Osteocyte (in vitro differentiated cells): ENCODE measurements at places on chromosomes 3 and 15.

DNA sequence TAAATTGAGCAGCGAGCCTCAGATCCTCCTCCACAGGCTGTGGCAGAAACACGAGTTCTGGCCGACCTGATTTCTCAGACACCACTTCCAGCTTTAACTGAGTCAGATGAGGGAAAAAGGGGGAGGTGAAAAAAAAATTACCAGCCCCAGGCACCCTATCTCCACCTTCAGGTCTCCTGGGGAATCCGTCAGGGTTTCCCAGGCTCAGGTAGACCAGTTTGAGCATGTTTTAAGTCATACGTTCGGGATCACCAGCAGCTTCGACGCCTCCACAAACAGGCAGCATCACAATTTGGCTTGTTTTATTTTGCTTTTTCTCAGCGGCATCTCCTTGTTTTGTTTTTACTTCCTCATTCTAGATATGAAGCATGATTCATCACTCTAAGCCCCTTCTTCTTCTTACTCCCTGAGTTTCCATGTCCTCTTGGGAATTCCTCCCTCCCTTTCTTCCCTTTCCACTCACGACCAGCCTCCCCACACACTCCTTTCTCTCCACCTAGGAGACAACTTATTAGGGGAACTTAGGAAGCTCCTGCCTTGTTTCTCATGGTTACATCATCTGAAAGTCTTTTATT lies 190.1 kb downstream of the ZNF621 start:
- no peak for DNase-seq

GRCh38 chr3:178480795-178481194 lies 55.4 kb upstream of the KCNMB2 start:
- no peak for DNase-seq

DNA sequence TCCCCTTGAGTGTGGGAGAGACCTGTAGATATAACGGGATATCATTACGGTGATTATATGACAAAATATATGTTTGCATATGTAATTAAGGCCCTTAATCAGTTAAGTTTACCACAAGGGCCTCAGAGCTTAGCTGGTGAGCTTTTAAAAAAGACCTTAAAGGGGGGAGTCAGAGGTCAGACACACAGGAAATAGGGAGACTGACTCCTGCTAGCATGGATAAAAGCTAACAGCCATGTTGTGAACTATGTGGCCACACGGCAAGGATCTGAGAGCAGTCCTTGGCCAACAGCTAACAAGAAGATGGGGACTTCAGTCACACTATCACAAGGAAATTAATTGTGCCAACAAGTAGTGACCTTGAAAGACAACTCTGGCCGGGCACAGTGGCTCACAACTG lies 3.1 kb downstream of the STAG1 start:
- no peak for DNase-seq

DNA sequence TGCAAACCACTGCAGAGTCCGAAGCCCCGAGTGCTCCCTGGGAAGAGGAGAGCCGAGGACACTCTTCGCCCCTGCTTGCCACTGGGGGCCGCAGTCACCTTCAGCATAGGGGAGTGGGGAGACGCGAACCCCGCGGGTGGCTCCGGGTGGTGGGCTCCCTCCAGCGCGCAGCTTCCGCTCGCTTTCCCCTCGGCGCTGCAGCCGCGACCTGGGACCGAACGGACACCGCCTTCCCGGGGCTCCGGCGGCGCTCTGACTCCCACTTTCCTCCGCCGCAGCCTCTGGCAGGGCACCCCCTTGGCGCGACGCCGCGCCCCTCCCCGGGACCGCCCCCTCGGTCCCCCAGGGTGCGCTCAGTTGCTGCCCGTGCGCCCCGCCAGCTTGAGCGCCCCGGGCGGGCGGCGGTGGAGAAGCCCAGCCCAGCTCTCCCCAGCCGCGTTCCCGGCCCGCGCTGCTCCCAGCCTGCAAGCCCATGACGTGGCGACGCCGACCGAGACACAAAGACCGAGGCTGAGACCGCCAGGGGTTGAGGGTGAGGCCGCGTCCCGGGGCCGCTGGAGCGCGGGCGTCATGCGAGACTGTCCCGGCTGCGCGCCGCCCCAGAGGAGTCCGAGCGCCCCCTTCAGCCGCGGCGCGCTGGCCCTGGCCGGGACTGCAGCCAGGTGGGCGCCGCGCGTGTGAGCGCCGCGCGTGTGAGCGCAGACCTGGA lies at the start of gene MINAR1:
Gene MINAR1, plus strand, starts transcription at position 701 of the 709 bp plus-strand sequence. CDS start 23,812 bp downstream, outside the sequence.
- no peak for DNase-seq

DNA sequence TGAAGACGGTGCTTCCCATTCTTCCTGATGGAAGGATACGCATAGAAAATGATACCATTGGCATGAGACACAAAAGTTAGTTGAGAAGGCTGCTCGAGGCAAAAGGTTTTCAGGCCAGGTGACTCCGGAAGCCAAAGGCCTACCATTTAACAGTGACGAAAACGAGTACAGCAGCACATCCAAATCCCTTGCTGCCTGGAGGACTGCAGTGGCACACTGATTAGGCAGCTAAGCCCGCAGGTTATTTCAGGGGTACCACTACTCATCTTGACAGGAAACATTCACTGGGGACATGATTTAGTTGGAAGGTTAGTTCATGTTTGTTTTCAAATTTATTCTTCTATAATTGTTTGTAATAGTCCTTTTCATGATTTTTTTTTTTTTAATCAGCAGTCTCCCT lies 59.9 kb upstream of the BCHE start:
- no peak for DNase-seq

DNA sequence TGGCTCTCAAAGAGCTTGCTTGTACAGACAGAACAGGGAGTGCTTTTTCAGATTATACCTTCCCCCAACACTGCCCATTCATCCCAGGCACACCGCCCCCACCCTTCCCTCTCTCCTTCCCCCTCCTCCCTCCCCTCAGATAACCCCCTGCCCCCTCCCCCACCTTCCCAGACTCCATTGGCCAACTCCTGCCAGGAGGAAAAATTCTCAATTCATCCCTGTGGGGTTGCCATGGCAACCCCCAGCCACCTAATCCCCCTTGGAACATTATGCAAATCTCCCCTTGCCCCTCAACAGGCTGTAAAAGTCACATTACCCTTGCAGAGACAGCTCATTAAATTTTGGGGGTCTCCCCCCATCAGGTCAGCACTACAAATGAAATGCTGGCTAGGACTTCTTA lies 14.3 kb downstream of the TLE3 start:
- no peak for DNase-seq
